Activated naive CD4-positive, alpha-beta T cell treated with anti-CD3 and anti-CD28 coated beads, Interleukin-2, amount 10 ng/mL, durations not matched to agents 7 days and 5 days (primary cell): ENCODE measurements at places on chromosomes 12 and 14.

- no peak for DNase-seq
Observed at GRCh38 chr12:78880078-78880477, 15.5 kb downstream of the SYT1 start.

- no peak for DNase-seq
Observed at GRCh38 chr12:130705178-130705822, 10.8 kb downstream of the RIMBP2 start.

GRCh38 chr14:75605916-75606315 is 27.5 kb downstream of the FLVCR2 start:
- no peak for DNase-seq

- DNase-seq, result peak; percentile 60
Observed at GRCh38 chr14:34981743-34982420, 910 bp upstream of the SRP54 start.

DNA sequence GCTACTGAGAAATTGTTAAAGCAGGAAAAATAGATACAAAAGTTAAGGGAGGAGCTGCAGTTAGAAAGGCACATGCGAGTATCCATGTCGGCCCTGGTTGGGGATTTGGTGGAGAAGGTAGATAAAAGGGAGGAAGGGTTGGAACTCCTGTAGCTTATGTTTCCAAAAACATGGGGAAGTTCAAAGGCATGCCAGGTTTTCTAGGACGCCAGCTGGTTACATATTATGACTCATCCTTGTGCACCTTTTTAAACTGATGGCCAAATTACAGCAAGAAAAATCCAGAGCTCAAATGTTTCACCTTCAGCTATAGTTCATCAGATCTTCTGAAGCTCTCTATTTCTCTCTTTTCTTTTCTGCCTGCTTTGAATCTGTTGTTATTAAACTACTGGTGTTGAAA is 13.2 kb upstream of the MAP4K5 start:
- DNase-seq, result no peak

- no peak for DNase-seq
Observed at GRCh38 chr14:65731933-65732506, 319.5 kb downstream of the FUT8 start.

- no peak for DNase-seq
Observed at GRCh38 chr12:20142316-20142715, 226.0 kb upstream of the PDE3A start.

GRCh38 chr14:75822522-75823141 is 159.2 kb downstream of the TGFB3 start:
- no peak for DNase-seq

DNA sequence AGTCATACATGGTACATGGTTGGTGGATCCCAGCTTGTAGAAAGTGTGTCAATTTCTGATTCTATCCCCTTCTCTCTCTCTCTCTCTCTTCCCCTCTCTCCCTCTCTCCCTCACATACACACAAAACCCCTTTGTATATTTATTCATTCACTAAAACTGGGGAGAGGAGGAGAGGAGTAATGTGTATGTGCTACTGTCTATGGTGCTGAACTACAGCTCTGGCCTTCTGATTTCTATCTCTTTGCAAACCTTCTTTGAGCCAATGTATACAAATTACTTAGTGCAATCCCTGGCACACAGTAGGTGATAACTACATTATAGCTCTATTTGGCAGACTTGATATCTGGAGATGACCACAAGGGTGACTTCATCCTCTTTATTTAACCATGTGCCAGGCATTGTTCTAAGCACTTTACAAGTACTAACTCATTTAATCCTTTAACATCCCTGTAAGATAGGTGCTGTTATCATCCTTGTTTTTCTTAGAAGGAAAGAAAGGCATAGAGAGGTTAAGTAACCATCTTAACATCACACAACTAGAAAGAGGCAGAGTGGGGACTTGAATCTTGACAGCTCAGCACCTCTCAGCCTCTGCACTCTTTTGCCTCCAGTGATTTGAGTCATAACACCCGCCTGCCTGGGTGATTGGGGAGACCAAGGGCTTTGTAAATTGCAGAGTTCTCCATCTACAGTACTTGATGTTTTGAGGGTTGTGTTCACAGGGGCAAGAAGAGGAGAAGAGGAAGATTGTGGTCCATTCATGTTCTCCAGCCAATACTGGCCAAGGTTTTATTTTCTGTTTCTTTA is 21.3 kb downstream of the RPH3A start:
- DNase-seq, result no peak

DNA sequence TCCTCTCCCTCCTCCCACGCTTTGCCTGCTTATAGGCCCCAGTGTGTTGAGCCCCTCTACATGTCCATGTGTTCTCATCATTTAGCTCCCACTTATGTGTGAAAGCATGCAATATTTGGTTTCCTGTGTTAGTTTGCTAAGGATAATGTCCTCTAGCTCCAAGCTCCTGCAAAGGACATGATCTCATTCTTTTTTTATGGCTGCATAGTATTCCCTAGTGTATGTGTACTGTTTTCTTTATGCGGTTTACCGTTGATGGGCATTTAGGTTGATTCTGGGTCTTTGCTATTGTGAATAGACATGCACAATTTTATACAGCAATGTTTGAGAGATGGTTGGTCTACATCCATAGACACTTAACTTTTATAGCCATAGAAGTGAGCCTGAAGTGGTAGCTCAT is 5.1 kb downstream of the RESF1 start:
- no peak for DNase-seq
